ENCODE measurements at places on chromosomes 1 and 21. TPM values are rescaled to one million over a fixed set of nuclear protein-coding genes. Genes with fewer than 3 reads are reported as not detected.

The SPRR2E gene
- total RNA-seq, result not detected

The TMCC2 gene
- total RNA-seq, result 4.6 TPM

The HRNR gene
- 0.05 TPM for total RNA-seq

The NUDT4B gene
- not detected for total RNA-seq

The LRRN2 gene
- 8.9 TPM for total RNA-seq

All from posterior vena cava (tissue), 2 donors.